Stimulated activated CD8-positive, alpha-beta memory T cell treated with anti-CD3 and anti-CD28 coated beads, Interleukin-7, amount 100 ng/mL, for 24 hours (primary cell): ENCODE measurements at places on chromosomes 3 and 15.

DNA sequence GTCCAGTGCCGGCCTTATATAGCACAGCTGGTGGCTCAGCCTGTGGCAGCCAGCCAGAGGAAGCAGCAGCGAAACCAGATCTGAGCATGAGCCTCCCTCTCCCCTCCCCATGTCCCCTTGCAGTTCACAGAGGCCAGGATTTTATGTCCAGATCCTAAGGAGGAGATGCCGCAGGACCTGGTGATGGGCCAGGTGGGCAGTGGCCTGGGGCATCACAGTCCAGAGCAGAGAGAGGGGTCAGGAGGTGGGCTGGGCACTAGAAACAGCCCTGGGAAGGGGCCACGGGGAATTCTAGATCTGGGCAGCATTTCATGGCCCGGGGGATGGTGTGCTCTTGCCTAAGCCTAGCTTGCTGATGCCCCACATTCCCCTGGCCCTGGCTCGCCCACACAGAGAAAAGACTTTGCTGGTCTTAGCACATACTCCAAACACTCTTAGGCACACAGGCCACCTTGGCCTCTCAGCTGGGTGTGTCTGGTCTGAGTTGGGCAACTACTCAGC, 259 bp upstream of the CILP start:
- DNase-seq: no peak

DNA sequence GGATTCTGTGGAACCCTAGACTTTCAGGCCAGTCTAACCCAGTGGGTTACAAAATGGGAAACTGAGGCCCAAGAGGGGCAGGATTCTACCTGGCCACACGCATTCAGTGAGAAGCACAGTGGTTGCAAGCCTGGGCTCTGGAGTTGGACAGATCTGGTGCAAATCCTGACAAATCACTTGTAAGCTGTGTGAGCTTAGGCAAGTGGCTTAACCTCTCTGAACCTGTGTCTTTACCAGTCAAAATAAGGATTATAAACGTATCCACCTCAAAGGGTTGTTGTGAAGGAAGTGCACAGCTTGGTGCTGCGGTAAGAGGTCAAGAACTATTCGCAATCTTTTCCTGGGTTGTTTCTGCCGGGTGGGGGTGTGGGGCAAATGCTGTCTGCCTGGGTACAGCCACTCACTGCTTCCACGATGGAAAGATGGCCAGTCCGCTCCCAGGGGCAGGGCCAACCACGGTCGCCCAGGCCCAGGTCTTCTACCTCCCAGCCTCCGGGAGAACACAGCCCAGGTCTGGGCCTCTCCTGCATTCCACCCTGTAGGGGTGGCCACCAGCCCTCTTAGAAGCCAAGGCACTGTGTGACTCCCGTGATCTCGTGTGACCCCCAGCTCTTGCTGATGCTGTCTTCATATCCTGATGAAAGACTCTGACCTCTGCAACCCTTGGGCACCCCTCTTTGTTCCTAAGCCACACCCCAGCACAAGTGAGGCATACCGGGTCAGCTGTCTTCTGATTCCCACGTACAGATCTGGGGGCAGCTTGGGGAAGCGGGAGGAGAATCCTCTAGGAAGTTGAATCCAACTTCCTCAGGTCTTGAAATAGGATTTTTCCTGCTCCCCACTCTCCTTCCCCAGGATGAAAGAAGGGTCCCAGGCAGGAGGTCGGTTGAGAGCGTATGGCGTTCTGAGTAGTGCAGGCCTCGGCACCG, 1.5 kb downstream of the CHRNA3 start:
- no peak for DNase-seq

GRCh38 chr15:65626856-65627255, 5.1 kb downstream of the SLC24A1 start:
- no peak for DNase-seq

DNA sequence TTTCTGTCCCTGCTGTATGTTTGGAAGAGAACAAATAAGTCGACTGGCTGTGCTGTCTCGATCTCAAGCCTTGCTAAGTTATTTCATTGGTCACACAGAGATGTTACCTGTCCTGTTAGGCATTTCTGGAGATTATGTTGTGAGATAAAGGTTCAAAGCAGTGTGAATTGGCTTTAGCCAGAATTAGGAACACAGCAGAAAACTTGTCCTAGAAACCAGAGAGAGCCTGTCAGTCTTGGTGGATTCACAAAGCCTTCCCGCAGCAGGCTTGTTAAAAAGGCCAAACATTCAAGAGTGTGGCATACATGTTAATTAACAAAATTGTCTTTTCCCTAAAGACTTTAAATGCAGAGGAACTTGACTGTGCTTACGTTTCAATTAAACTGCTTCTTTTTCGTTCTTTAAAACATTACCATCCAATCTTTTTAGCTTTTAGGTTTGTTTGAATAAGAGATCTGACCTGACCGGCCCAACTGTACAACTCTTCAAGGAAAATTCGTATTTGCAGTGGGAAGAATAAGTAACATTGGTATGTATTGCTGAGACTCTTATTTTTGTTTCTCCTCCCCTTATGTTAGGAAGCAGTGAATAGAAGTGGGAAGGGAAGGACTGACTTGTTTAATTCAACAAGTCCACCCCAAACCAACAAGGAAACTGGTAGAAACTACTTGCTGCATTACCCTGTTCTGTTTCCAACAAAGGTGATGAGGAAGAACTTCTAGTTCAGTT, 25.2 kb downstream of the ABHD2 start:
- no peak for DNase-seq

GRCh38 chr3:188890572-188891270, 281.1 kb upstream of the TPRG1 start:
- no peak for DNase-seq

GRCh38 chr3:180059356-180059755, 22.6 kb upstream of the PEX5L start:
- DNase-seq: no peak

- DNase-seq: no peak
Observed at GRCh38 chr15:79724804-79725203, 172.0 kb downstream of the MTHFS start.

DNA sequence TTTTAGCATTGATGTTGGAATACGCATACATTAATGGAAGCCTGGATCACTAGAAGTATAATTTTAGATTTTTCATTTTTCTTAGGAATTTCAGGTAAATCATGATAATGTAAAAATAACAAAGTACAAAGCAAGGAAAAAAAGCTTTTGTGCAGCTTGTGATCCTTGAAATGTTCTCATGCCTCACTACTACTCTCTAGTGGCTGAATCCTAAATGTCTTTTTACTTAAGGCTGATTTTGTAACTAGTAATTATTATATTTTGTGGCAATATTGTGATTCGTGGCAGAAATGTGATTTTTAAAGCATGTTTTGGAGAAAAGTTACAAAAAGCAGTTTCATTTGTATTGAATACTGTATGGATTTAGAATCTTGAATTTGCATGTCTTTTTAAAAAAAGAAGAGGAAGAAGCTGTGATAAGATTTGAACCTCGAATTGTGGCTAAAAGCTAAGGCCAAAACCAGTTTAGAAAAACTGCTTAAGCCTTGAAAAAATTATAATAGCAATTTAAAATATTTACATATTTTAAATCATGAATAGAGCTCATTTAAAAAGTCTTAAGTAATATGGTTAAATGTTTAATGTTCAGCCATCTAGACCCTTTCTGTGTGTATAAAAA, 39.0 kb downstream of the U2SURP start:
- DNase-seq: no peak

- DNase-seq: no peak
Observed at GRCh38 chr15:52728899-52729298, 49.7 kb upstream of the ATOSA start.
